ENCODE measurements at places on chromosomes 5 and 9.

DNA sequence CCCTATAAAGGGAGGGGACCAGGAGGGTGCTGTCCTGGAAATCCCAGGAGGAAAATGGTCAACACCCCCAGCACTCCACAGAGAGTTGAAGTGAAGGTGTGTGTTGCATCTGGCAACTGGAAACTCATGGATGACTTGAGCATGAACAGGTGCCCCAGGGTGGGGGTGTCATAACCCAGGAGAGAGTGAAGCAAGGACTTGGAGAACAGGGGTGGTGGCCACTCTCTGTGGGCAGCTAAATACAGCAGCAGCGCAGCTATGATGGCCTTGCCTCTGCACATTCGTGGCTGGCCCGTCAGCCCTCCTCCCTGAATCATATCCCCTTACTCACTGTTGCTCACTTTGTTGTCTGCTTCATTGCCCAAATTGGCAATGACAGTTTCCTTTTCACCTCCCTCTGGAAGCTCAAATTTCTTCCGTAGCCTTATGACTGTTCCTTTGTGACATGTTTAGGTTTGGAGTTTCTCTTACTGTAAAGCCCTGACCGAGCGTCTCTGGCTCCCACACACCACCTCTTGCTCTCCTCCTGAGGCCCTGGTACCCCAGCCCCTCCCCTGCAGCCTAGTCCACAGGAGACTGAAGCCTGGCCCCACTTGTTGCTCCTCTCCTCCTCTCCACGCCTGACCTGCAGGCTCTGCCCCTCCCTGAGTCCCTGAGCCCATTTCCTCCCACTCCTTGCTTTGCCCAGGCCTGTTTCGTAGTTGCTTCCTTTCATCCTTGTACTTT, 185.8 kb downstream of the CD180 start:
- no peak for DNase-seq

DNA sequence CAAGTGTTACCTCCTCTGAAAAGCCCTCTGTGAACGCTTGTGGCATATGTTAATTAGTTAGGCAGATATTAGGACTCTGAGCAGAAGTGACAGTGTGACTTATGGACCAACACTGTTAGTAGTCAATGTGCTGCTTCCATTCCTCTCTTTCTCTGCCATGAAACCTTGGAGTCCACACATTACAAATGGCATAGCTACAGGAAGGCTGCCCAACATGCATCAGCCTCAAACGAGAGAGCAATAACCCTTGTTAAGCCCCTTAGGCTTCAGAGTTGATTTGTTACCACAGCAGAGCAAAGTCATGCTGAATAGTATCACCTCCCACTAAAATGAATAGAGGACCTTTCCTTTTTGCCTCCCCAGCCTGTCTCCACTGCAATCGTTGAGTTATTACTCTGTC, 397.7 kb upstream of the SMARCA2 start:
- DNase-seq, result no peak

- DNase-seq, result no peak
Measured at GRCh38 chr9:37511016-37512010, 25.6 kb downstream of the POLR1E start.

GRCh38 chr9:135126451-135127187, 39.2 kb downstream of the OLFM1 start:
- no peak for DNase-seq

DNA sequence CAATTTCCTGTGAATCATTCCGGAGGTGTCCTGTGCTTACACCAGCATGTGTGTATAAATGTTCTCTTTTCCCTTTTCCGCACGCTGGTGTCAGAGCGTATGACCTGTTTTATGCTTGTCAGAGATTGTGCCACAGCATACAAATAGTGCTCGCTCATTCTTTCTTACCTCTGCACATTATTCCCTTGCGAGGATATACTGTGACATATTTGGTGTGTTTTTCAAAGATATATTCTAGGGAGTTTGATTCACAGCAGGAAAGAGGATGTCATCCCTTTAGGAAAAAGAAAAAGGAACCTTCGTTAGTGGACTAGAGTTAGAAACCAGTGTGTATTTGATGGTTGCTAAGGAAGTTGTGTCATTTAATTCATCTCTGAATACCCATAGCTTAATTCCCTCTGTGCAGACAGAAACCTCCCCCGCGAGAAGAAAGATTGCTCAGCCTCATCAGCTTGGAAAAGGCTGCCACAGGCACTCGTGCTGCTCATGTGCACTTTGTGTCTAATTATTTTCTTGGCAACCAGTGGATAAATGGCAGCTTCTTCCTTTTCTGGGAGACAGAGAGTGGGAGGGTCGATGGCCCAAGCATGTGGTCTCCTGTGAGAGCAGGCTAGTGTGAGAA, 14.7 kb upstream of the CCIN start:
- no peak for DNase-seq

GRCh38 chr9:34493972-34494535, 28.7 kb downstream of the ENHO start:
- DNase-seq, result no peak
